Activated CD4-positive, alpha-beta T cell treated with anti-CD3 and anti-CD28 coated beads, Interleukin-2, amount 10 ng/mL, durations not matched to agents 7 days and 5 days (primary cell): ENCODE measurements at places on chromosomes 11 and 22. TPM values are rescaled to one million over a fixed set of nuclear protein-coding genes. Genes with fewer than 3 reads are reported as not detected.

GRCh38 chr11:64755681-64756361 lies 4.0 kb downstream of the PYGM start:
- no peak overlapping the region for H3K27ac ChIP-seq
- no peak for DNase-seq
- peaks cover 35% of the 10 kb centered on the region for H3K4me1 ChIP-seq
- H3K4me3 ChIP-seq: no peak overlapping the region

- DNase-seq: no peak
- H3K27ac ChIP-seq: no peak overlapping the region
- H3K27me3 ChIP-seq: peaks cover 5% of the 10 kb centered on the region
- H3K4me3 ChIP-seq: no peak overlapping the region
- no peaks in the 10 kb centered on the region for H3K36me3 ChIP-seq
Observed at GRCh38 chr11:78044706-78045105, 19.0 kb upstream of the THRSP start.

- peak; percentile 50 for DNase-seq
- H3K4me3 ChIP-seq: no peak overlapping the region
Observed at GRCh38 chr11:1628506-1629325, 859 bp upstream of the KRTAP5-5 start.

DNA sequence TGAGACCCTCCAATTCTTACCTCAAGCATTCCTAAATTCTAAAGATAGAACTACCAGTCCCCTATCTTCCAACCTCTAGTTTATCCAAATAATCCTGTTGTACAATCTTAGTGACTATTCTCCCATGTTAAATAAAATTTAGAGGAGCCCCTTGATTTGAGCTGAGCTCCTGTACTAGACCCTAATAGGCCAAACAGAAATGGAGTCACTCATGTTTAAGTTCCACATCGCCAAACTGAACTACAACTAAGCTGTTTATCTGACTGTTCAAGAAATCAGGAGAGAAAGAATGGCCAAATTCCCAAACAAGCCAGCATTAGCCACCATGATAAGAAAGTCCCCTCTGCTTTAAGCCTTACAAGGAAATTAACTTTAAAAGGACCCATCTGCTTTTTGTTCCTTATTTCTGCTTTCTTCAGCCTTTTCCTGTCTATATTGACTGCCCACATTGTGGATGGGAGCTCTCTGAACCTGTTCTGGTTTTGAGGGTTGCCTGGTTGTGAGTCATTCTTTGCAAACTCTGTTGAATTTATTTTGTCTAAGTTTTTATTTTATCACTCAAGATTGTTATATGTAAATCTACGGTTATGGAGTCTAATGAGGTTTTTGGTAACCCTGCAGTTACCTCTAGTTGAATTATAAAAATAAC lies 90.4 kb downstream of the TTC28 start:
- no peak overlapping the region for H3K27ac ChIP-seq
- no peak for DNase-seq
- H3K36me3 ChIP-seq: no peaks in the 10 kb centered on the region
- H3K4me1 ChIP-seq: no peaks in the 10 kb centered on the region

DNA sequence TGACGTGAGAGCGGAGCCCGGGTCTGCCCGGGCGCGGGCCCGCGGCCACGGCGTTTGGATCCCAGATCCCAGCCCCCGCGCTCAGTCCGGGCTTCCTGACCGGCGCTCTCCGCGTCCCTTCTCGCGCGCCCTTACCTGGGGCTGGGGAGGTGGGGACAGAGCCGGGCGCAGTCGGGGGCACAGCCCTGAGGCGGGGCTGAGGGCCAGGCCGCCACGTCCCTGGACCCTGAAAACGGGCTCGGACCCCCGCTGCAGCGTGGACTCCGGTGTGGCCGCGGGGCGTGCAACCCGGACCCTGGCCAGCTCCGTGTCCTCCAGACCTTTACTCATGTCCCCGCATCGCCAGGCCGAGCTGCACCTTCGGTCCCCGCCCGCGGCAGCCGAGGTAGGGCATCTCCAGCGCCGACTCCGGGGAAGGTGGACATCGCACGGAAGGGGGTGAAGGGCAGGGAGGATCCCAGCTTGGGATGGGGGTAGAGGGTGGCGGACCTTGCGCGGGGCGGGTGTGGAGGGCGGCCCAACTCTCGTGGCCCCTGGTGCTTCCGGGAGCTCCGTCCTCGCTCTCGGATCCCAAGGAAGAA lies 9.9 kb upstream of the AIFM3 start:
- H3K4me3 ChIP-seq: peak overlapping the region; percentile 34
- H3K27me3 ChIP-seq: peaks cover 31% of the 10 kb centered on the region
- DNase-seq: no peak
- H3K27ac ChIP-seq: no peak overlapping the region
- peaks cover 10% of the 10 kb centered on the region for H3K4me1 ChIP-seq
- H3K36me3 ChIP-seq: peaks cover 17% of the 10 kb centered on the region

DNA sequence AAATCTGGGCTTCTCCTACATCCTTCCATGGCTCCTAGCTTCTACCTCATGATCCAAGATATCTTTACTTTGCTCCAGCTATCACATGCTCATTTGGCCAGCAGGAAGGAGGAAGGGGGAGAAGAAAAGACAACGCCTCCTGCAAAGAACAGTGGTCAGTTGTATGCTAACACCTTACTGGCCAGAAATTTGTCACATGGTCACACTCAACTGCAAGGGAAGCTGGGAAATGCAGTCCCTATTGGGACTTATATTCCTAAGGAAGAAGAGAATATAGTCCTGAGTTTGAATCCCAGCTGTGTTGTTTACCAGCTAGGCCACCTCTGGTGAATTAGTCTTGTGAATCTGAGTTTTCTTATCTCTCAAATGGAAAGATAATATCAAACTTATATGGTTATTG lies 272.0 kb downstream of the BLID start:
- H3K27ac ChIP-seq: no peak overlapping the region
- no peak for DNase-seq
- no peaks in the 10 kb centered on the region for H3K27me3 ChIP-seq
- H3K4me1 ChIP-seq: no peaks in the 10 kb centered on the region

DNA sequence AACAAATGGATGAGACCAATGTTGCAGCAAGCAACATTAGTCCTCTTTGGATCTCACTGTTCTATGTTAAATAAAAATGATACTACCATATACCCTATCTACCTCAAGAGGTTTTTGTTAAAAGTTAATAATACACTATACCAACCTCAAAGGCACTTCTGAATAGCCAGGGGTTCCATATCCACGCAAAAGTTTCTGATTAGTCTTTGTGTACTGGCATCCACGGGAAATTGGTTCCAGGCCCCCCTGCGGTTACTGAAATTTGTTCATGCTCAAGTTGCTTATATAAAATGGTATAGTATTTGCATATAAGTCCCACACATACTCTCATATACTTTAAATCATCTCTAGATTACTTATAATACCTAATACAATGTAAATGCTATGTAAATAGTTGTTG lies 585.7 kb downstream of the INSC start:
- H3K4me3 ChIP-seq: no peak overlapping the region
- no peaks in the 10 kb centered on the region for H3K27me3 ChIP-seq

- peaks cover 15% of the 10 kb centered on the region for H3K36me3 ChIP-seq
- H3K27me3 ChIP-seq: no peaks in the 10 kb centered on the region
- no peak overlapping the region for H3K4me3 ChIP-seq
- no peaks in the 10 kb centered on the region for H3K4me1 ChIP-seq
- no peak overlapping the region for H3K27ac ChIP-seq
Observed at GRCh38 chr11:9691865-9692264, 28.0 kb downstream of the SWAP70 start.

GRCh38 chr11:92954003-92954402 lies 15.4 kb upstream of the MTNR1B start:
- H3K36me3 ChIP-seq: no peaks in the 10 kb centered on the region
- no peak overlapping the region for H3K27ac ChIP-seq
- no peaks in the 10 kb centered on the region for H3K4me1 ChIP-seq
- H3K4me3 ChIP-seq: no peak overlapping the region

DNA sequence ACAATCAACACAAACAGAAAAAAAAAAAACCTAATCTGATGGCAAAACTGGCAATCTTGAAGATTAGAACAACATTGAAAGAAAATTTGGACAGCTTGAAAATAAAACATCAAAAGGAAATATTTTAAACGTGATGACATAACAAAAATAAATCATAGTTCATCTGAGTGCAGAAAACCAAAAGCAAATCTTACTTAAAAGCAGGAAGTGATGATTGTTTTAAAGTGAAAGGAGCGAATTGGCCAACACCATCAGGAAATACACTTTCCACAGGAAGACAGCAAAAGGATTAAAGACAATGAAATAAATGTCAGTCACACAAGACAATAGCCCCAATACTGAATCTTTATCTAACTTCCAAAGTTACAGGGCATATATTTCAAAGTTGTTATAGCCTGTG lies 696.5 kb upstream of the CHORDC1 start:
- no peaks in the 10 kb centered on the region for H3K4me1 ChIP-seq
- H3K27me3 ChIP-seq: no peaks in the 10 kb centered on the region
- no peaks in the 10 kb centered on the region for H3K36me3 ChIP-seq

GRCh38 chr22:40187389-40187788 lies 9.7 kb downstream of the TNRC6B start:
- no peak overlapping the region for H3K27ac ChIP-seq
- no peak for DNase-seq
- peaks cover 56% of the 10 kb centered on the region for H3K4me1 ChIP-seq
- peaks cover 23% of the 10 kb centered on the region for H3K36me3 ChIP-seq
- no peak overlapping the region for H3K4me3 ChIP-seq

DNA sequence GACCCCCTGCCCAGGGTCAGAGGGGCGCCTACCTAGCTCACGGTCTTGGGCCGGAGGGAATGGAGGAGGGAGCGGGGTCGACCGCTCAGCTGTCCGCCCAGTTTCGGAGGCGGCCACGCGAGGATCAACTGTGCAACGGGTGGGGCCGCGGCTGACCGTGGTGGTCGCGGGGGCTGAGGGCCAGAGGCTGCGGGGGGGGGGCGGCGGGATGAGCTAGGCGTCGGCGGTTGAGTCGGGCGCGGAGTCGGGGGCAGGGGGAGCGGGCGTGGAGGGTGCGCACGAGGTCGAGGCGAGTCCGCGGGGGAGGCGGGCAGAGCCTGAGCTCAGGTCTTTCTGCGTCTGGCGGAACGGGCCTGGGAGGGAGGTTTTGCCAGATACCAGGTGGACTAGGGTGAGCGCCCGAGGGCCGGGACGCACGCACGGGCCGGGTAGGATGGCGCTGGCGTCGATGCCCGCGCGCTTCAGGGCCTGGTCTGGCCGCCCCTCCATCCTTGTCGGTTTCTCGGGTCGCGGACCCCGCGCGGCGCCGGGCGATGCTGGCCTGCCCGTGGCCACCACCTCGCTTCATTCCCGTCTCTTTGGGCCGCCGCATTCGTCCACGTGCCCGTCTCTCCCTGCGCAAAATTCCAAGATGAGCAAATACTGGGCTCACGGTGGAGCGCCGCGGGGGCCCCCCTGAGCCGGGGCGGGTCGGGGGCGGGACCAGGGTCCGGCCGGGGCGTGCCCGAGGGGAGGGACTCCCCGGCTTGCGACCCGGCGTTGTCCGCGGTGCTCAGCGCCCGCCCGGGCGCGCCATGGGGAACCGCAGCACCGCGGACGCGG lies at the start of gene DRD4:
Gene DRD4 (plus strand): TSS at position 759 of the 822 bp plus-strand sequence. CDS start 36 bp downstream, at position 795.
- H3K36me3 ChIP-seq: no peaks in the 10 kb centered on the region
- peaks cover 11% of the 10 kb centered on the region for H3K4me1 ChIP-seq
- H3K4me3 ChIP-seq: no peak within 1 kb of the TSS
- H3K27me3 ChIP-seq: peaks cover 37% of the 10 kb centered on the region
- no peak for DNase-seq
- peak within 1 kb of the TSS; percentile 50 for H3K27ac ChIP-seq

DNA sequence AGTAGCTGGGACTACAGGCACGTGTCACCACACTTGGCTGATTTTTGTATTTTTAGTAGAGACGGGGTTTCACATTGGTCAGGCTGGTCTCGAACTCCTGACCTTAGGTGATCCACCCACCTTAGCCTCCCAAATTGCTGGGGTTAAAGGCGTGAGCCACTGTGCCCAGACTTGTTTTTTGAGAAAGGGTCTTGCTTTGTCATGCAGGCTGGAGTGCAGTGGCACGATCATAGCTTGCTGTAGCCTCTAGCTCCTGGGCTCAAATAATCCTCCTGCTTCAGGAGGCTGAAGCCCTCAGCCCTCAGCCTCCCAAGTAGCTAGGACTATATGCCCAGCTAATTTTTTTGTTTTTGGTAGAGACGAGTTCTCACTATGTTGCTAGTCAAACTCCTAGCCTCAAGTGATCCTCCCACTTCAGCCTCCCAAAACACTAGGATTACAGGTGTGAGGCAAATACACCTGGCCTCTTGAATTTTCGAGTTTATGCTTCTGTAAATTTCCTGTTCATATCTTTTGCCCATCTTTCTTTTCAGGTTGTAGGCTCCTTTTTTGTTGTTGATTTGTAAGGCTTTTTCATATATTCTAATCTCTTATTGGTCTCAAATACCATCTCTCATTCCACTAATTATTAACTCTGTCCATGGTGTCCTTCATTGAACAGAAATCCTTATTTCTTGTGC lies 3.4 kb upstream of the RBM4B start:
- peaks cover 10% of the 10 kb centered on the region for H3K36me3 ChIP-seq
- H3K4me3 ChIP-seq: no peak overlapping the region
- H3K27ac ChIP-seq: no peak overlapping the region

DNA sequence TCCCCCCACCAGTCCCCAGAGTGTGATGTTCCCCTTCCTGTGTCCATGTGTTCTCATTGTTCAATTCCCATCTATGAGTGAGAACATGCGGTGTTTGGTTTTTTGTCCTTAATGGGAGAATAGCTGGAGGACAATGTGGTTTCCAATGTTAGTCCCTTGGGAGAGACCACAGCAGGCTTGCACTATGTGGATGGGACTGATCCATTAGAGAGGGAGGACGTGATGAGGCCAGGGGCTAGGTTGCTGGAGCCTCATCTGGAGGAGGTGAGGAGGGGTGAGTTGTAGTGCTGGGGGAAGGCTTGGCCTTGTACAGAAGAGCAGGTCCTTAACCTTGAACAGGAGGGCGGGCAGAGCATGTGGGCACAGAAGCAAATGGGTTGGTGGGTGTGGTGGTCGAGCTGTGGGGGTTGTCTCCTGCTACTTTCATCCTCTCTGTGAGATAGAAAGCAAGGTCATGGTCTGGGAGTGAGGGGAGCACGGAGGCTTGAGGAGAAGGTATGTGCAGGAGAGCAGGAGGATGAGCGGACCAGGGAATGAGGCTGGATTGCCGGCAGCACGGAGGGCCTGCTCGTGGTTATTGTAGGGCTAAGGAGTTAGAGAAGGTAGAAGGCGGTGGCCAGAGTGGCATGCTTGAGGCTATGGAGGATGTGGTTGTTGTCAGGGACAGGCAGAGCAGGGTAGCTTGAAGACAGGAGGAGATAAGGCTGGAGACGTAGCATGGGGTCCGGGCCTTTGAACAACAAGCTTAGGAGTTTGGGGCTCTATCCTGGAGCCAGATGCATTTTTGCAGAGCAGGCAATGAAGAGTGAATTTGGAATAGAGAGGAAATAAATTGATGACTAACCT lies 11.2 kb upstream of the SREBF2 start:
- H3K4me3 ChIP-seq: no peak overlapping the region
- DNase-seq: no peak
- peaks cover 11% of the 10 kb centered on the region for H3K36me3 ChIP-seq

The OR56A1 gene
- not detected for total RNA-seq

The MED19 gene
- total RNA-seq: 12.2 TPM

The MS4A15 gene
- total RNA-seq: not detected

The MRPL48 gene
- total RNA-seq: 50.5 TPM

The C11orf16 gene
- not detected for total RNA-seq

The AIFM3 gene
- not detected for total RNA-seq
